ENCODE measurements at places on chromosomes 5 and 9. TPM values are rescaled to one million over a fixed set of nuclear protein-coding genes. Genes with fewer than 3 reads are reported as not detected.

The LHX2 gene
- not detected for polyA plus RNA-seq

The GPX3 gene
- polyA plus RNA-seq, result 3.8 TPM

The KIAA1958 gene
- 1.5 TPM for polyA plus RNA-seq

The SPINK5 gene
- not detected for polyA plus RNA-seq

The ZNF462 gene
- polyA plus RNA-seq, result 5.5 TPM

The HAVCR1 gene
- not detected for polyA plus RNA-seq

DNA sequence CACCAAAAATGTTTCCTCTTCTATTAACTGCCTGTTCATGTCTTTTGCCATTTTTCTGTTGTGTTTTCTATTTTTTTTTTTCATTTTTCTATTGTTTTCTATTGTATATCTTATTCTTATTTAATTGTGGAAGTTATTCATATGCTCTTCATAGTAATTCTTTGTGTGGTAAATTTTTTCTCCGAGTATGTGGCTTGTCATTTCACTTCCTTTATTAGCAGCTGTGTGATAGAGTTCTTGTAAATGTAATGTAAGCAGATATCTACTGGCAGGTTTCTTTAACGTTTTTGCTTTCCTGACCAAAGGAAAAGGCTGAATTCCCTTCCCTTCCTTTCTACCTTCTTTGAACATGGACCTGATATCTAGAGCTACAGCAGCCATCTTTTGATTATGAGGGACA lies 5.8 kb upstream of the PLPP1 start:
- no peak for DNase-seq

Measured in SK-N-SH (cell line).